ENCODE measurements at places on chromosomes 11 and 22. TPM values are rescaled to one million over a fixed set of nuclear protein-coding genes. Genes with fewer than 3 reads are reported as not detected.

DNA sequence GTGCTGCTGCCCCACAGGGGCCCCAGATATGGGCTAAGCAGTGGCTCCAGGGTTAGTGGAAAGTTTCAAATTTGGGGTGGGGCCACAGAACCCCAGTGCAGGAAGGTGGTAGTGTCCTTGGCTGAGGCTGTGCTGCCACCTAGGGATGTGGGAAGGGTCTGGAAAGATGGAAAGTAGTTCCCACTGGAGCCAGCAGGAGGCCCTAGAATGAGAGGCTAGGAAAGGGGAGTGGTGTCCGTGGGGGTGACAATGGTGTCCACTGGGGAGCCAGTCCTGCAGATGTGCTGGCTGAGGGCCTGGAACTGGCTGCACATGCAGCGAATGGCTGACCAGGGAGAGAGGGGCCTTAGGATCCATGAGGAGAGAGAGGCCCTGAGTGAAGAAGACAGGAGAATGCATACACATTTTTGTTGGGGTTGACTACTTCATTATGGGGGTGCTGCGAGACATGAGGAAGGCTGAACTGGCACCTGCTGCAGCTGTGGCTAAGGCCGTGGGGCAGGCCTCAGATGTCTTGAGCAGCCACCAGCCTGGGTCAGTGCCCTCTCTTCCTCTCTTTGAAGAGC, 21.1 kb downstream of the RFPL3 start:
- DNase-seq = no peak

GRCh38 chr11:124643605-124644425, 21.2 kb downstream of the TBRG1 start:
- DNase-seq = no peak

DNA sequence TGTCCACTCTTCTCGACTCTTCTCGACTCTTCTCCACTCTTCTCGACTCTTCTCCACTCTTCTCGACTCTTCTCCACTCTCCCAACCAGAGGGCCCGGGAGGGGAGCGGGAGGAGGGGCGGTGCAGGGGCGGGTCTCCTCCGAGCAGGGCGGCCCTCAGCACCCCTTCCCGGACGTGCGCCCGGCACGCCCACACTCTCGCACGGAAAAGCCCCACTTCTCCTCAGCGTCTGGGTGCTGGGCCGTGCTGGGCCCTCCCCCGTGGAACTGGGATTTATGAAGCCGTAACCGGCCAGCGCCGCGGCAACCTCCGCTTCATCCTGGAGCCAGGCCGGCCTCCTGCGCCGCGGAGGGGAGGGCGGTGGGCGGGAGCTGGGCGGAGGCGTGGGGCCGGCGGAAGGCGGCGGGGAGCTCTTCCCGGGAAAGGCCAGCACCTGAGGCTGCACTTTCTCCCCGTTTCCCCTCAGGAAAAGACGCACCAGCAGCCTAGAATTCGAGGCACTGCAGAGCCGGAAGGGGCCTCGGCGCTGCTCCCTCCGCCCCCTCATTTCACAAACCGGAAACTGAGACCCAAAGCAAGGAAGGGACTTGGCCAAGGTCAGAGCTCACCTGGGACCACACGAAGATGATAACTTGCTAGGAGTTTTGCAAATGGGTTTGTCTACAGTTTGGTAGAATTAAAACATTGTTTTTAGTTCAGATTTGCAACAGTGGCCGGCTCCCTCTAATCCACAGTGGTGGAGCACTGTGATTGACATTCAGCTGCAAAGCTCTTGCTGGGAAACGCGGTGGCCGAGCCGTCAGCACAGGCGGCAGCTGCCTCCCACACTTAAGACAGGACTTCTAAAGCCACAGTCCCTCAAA, 31.6 kb upstream of the JAM3 start:
- DNase-seq = peak; percentile 91

GRCh38 chr11:65433657-65434056, 11.1 kb downstream of the NEAT1 start:
- peak; percentile 63 for DNase-seq

- DNase-seq = peak; percentile 97
Measured at GRCh38 chr22:50529897-50530579, at the start of gene TYMP. Gene TYMP (minus strand): TSS chr22:50530012. CDS start chr22:50529709, 303 bp downstream.

DNA sequence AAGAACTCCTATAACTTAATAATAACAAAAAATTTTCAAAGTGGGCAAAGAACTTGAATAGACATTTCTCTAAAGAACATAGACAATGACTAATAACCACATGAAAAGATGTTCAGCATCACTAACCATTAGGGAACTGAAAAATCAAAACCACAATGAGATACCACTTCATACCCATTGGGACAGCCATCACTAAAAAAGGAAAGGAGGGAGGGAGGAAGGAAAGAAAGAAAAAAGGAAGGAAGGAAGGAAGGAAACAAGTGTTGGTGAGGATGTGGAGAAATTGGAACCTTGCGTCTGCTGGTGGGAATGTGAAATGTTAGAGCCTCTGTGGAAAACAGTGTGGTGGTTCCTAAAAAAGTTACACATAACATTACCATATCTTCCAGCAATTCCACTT, 55.8 kb downstream of the MS4A13 start:
- no peak for DNase-seq

DNA sequence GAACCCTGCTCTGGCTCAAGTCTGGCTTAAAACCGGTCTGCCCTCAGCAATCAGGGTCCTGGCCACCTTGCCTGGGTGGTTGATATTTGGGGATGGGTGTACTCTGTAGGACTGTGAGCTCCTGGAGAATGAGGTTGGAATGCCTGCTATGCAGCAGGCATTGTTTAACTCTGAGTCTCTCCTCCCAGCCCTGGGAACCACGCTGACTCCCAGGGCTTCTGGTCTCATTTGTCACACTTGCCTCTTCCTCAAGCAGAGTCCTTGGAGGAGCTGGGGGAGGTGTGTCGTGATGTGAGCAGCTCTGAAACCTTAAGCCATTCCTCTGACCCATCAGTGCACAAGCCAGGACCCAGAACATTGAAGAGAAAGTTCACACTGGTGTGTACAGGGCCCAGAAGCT, 340.1 kb downstream of the MN1 start:
- no peak for DNase-seq

- DNase-seq = peak; percentile 75
Measured at GRCh38 chr11:69667619-69668604, 7.2 kb downstream of the LTO1 start.

GRCh38 chr22:50357756-50358155, 14.6 kb downstream of the PPP6R2 start:
- no peak for DNase-seq

DNA sequence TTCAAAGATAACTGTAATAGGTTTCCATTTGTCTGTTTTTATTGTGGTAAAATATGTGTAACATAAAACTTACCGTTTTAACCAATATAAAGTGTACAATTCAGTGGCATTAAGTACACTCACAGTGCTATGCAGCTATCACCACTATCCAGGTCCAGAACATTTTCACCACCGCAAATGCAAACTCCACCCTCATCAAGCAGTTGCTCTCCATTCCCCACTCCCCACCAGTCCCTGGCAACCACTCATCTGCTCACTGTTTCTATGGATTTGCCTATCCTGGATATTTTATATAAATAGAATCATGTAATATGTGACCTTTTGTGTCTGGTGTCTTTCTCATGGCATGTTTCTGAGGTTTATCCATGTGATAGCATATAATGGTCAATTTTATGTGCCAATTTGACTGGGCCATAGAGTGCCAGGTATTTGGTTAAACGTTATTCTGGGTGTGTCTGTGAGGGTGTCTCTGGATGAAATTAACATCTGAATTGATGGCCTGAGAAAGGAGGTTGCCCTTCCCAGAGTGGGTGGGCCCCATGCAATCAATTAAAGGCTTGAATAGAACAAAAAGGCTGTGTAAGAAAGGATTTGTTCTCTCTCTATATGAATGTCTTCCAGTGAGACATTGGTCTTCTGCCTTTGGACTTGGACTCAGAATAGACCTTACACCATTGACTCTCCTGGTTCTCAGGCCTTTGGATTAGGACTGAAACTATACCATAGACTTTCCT, 17.2 kb upstream of the SMCO4 start:
- no peak for DNase-seq

- no peak for DNase-seq
Measured at GRCh38 chr11:107699371-107700285, 12.2 kb downstream of the SLN start.

DNA sequence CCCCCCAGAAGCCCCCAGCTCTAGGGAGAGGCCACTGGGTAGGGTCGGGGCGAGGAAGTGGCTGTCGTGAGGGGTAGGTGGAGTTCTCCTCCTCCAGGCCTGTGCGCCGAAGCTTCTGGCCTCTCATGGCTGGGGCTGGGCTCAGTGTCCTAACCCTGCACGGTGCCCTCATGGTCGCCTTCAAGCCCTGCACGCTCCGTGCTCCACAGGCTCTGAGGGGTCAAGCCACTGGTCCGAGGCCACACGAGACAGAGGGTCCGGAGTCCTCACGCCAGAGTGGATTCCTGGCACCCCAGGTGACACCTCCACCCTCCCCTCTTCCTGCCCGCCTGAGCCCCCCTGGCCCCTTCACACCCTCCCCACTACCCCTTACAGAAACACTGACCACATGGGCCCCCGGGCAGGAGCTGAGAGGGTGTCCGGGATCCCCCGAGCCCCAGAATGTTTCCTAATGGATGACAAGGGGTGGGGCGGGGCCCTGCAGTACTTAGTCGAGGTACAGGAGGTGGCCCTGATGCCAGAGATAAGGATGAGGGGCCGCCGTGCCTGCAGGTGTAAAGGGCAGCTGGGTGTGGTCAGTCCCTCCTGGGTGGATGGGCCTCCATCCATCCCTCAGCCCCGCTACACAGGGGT, 997 bp upstream of the CDHR5 start:
- no peak for DNase-seq

DNA sequence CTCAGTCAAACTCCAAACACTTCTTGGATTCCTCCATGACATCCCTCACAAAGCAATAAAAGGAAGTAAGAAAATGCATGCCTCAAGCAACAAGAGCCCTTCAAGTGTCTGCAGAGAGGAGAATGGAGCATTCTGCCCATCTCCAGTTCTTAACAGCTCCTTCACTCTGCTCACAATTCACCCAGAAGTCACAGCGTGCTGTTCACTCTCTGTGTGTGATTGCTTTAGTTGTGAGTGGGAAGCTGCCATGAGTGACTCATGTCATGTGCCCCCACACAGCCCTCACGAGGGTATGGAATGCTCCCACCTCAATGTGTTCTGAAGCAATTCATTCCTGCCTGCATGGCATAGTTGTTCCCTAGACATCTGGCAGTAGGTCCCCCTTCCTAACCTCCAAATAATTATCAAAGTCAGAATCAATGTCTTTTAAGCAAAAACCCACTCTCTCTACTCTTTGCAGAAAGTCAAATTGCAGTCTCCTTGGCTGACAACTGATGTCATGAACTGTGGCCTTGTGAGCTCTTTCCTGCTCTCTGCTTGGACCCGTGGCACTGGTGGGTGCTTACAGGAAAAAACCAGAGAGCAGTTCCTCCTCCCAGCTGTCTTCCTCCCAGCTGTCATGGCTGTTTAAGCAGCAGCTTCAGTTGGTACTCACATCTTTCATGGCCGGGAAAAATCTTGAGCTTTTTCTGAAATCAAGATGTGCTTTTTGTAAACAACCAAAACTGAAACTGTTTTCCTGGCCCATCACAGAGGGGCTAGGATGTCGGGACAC, 112.1 kb upstream of the SPON1 start:
- no peak for DNase-seq

- no peak for DNase-seq
Measured at GRCh38 chr11:121775276-121775675, 322.5 kb upstream of the SORL1-AS1 start.

GRCh38 chr11:126384449-126385070, 29.1 kb downstream of the ST3GAL4 start:
- peak; percentile 65 for DNase-seq

GRCh38 chr11:69358398-69359020, 64.6 kb downstream of the MYEOV start:
- DNase-seq = peak; percentile 43

DNA sequence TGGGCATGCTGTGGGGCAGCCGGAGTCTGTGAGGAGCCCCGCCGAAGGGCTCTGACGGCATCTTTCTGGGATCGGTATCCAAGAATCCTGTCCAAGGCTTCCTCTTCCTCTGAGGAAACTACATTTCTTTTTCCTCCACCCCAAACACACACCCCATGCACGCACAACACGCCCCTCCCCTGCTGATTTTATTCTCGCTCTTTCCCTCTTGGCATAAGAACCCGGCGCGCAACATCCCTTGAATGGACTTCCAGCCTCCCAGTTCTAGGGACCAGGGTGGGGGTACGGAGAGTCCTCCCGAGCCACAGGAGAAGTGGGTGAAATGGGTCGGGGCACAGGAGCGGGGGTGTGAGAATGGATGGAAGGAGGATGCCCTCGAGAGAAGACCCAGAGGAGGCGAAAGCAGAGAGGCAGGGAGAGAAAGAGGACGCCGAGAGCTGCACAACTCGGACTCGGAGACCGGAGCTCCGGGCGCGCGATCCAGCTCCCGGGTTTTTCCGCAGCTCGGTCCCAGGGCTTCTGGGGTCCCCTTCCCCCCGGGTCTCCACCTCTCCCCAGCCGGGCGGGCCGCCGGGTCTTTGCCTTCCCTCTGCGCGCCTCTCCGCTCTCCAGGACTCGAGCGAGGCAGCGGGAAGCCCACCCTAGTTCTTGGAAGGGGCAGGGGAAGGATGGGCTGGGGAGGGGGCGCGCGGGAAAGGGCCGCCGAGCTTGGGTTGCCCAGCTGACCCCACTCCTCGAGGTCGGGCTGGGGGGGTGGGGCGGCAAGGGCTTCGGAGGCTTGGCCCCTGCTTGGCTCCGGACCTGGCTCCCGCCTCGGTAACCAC, 1.5 kb upstream of the LARGE1 start:
- DNase-seq = peak; percentile 88

DNA sequence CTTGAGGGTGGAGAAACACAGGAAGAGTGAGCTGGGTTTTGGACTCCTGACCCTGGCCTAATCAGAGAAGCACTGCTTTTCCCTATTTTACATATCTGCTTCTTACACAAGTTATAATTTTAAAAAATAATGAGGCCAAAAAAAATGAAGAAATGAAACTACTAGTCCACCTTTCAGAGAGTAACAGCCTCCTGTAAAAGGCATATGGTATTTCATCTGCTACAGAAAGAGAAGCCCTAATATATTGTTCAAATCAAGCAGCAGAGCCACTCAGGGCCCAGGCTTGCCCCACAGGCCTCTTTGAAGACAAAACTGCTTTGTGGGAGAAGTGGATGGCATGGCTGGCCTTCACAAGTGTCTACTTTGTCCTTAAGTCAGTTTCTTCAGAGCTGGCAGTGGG, 10.0 kb downstream of the DIXDC1 start:
- no peak for DNase-seq

GRCh38 chr11:65539744-65540289, 14.9 kb downstream of the SCYL1 start:
- no peak for DNase-seq

DNA sequence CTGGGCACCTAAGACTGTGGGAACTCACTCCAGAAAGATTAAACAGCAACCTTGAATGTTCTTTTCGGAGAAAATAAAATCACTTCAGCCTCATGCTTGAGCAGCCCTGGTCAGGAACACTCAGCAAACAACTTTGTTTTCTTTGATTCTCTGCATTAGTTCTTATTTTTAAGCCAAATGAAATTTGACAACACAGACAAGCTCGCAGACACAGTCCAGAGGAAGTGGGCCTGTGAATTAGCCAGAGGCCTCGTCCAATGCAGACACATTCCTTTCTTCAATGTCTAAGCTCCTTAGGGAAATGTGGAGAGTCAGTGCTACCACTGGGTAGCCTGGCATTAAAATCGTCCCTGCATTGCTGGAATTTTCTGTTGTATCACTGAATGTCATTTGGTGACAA, 62.9 kb upstream of the CSNK2A3 start:
- DNase-seq = no peak

Gene PGGHG
- 20.7 TPM for total RNA-seq

Gene CCDC15
- 1.6 TPM for total RNA-seq

Gene GAL
- total RNA-seq = not detected

Gene UBTFL1
- not detected for total RNA-seq

Gene EFEMP2
- total RNA-seq = 131 TPM

Gene ARFIP2
- total RNA-seq = 29.2 TPM

Gene CCDC188
- 1.00 TPM for total RNA-seq

Gene OR8G5
- total RNA-seq = not detected

Gene NRIP3
- total RNA-seq = 3.1 TPM

Gene SLC22A9
- total RNA-seq = not detected

Gene APOBEC3F
- total RNA-seq = 9.8 TPM
